ENCODE measurements at places on chromosomes 6 and 20. TPM values are rescaled to one million over a fixed set of nuclear protein-coding genes. Genes with fewer than 3 reads are reported as not detected.

Gene AKAP12
- total RNA-seq: 133 TPM

Gene PLEKHG1
- 0.59 TPM for total RNA-seq

Gene SEL1L2
- not detected for total RNA-seq

Gene ABCC10
- total RNA-seq: 30.7 TPM

Gene OLIG3
- total RNA-seq: not detected

Gene VTA1
- 47.4 TPM for total RNA-seq

Gene CDSN
- not detected for total RNA-seq
